ENCODE measurements at places on chromosomes 1 and 21.

- no peak for DNase-seq
Observed at GRCh38 chr1:227996187-227996950, 10.4 kb upstream of the WNT3A start.

DNA sequence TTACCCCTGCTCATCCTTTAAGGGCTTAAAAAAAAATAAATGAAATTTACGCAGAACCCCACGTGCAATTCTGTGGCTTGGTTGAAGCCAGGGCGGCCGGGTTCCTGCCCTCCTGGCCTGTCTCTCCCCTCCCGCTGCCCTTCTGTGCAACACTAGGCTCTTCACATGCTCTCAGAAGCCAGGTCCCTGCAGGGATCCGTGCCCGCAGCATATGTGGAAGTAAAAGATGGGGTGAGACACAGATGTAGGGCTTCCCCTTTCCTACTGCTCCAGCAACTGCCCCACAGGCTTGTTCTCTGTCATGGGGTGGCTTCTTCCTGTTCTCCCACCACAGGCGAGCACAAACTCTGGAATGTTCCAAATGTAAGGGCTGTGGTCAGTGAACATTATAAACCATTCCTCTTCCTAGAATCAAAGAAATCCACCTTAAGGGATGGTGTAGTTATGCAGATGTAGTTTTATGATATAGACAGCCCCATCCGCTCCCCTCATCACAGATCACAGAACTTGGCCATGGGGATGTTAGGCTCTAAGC lies 535.4 kb downstream of the KIF26B start:
- DNase-seq: no peak

GRCh38 chr1:7940745-7941436 lies at the start of gene TNFRSF9:
TSS of gene TNFRSF9 (minus strand) at chr1:7940839. CDS start at chr1:7939994, 845 bp downstream.
- peak; percentile 76 for DNase-seq

DNA sequence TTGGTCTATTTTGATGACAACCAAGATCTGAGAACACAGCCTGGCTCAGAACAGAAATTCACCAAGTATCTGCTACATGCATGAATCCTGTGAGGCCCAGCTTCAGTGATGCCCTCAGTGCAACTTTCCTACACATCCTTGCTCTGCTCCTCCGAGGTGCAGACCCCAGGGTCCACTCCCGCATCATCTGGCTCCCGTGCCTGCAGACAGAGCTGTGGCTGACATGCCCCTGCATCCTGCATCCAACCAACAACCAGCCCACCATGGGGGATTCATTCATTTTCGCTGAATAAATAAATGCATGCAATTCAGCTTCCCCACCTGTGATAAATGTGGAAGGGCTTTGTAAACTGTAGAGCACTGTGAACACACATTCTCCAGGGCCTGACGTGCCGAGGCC lies 112.3 kb downstream of the GLIS1 start:
- DNase-seq: no peak

DNA sequence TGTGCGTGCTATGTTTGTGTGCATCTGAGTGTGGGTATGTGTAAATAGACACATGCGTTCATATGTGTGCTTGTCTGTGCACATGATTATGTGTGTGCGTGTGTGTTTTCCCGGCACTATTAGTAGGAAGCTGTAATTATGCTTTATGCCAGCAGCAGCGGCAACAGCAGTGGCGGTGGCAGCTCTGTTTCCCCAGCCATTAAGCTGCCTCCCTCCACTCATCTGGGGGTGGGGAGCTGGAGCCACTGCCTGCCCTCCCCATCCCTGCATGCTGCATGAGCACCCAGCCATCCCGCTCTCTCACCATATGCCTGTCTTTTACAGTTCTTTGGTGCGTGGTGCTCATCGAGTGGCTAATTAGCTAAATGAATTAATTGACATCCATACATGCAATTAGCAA lies 30.5 kb upstream of the ACOT11 start:
- DNase-seq: no peak

- DNase-seq: no peak
Observed at GRCh38 chr1:3174487-3175247, 105.7 kb downstream of the PRDM16 start.

DNA sequence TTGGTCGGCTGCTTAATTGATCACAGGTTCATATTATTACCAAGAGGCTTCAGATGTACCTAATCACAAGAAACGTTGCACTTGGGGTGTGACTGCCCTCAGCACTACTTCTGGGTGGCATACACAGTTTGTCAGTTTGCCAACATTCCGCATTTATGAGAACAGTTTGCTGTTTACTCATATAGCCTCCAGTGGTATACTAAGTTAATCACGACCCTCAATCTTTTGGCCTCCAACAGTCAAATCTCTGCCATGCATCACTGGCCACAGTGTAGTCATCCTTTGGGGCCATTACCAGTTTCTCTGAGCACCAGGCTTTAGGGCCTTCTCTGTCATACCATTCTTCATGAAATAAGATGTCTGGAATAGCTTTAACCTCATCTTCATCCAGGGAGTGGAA lies 62.8 kb upstream of the BCL9 start:
- no peak for DNase-seq

GRCh38 chr21:36717976-36718375 lies 19.1 kb downstream of the SIM2 start:
- DNase-seq: no peak

DNA sequence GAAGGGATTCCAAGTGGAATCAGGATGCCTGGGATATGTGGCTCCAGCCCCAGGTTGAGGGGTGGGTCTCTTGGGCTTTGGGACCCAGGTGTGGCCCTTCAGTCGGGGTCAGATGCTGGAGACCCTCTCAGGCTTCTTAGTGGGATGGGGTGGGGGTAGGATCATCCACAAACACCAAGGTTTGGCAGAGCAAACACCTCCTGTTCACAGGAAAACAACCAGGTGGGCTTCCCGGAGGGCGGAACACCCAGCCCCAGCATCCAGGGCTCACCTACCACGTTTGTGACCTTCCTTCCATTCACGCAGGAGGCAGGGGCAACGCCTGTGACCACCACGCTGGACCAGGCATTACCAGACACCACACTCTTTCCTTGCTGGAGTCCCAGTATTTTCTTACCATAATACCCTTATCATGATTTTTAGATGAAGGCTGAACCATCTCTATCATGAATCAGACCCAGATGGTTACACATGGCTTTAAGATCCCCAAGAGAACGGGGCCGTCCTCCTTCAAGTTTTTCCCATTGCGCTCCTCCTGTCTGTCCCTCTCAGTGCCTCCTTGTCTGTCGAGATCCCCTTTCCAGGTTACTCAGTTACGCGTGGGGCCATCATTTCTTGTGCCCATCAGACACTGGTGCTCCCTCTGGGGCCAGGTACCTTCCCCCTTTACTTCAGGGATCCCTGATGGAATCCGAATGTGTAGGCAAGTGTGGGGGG lies 428.2 kb downstream of the NPHP4 start:
- DNase-seq: no peak

DNA sequence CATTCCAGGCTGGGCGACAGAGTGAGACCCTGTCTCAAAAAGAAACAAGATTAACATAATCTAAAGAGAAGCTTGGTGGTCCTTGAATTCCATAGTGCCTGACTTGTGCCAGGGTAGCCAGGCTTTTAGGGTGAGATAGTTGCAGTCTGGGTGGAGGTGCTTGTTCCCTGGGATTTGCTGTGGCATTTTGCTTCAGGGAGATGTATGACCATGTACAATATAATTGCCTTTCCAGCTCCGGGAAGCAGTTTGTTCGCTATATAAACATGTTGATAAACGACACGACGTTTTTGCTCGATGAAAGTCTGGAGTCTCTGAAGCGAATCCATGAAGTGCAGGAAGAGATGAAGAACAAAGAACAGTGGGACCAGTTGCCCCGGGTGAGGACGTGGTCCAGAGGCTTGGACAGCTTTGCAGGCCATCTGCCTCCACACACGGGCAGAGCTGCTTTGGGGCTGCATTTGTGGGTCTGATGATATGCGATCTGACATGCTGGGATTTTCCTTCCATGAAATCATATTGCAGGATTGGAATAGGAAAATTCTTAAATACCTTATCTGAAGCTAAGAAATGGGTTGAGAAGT lies 49.4 kb upstream of the KIF1B start:
- no peak for DNase-seq

GRCh38 chr1:31548534-31548906 lies 27.8 kb upstream of the TINAGL1 start:
- DNase-seq: no peak

GRCh38 chr1:30879126-30879786 lies 29.3 kb downstream of the SDC3 start:
- DNase-seq: no peak

GRCh38 chr1:222251847-222252246 lies 296.1 kb downstream of the HHIPL2 start:
- DNase-seq: no peak

DNA sequence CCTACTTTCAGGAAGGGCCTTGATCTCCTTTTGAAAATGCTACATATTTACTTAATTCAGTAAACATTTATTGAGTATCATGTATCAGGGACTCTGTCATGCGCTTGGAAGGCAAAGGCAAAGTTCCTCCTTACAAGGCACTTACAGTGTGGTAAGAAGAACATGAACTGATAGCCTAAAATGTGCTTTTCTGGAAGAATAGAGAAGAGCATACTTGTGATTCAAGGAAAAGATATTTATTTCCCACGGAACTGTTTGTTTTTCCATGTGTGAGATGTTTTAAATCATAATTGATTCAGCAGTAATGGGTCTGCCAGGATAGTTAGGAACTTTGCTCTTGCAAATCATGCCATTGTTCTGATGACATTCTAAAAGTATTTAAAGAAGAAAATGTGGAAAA lies 110.1 kb upstream of the ZNHIT6 start:
- no peak for DNase-seq

GRCh38 chr1:184696403-184696802 lies 58.3 kb downstream of the EDEM3 start:
- no peak for DNase-seq

DNA sequence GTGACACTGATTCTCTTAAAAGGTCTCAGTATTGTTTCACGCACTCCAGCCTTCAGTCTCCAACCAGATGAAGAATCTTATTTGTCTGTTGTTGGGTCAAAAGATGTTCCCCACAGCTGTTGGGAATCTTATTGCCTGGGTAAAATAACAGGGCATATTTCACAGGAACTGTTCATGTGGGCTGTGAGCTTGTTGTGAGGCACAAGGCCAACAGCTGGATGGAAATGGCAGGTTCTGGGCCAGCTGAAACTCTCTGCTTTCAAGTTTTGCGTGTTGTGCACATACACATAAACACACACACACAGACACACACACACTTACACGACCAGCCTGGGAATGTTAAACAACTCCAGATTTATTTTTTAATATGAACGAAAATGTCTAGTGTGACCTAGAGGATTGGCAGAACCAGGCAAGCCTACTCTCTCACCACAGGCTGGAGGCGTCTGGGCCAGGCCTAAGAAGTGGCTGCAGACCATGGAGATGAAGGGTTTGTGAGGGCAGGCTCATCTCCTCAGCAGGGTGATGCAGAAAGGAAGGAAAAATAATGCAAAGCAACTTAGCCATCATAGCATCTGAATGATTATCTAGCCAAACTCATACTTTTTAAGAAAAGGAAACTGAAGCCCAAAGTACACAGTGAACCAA lies 357.0 kb downstream of the TTLL7 start:
- no peak for DNase-seq
